Renal cortex interstitium (tissue), 15 donors: ENCODE measurements at places on chromosomes 1 and 21.

- no peak for DNase-seq
Observed at GRCh38 chr1:160671603-160672517, 25.0 kb upstream of the SLAMF1 start.

DNA sequence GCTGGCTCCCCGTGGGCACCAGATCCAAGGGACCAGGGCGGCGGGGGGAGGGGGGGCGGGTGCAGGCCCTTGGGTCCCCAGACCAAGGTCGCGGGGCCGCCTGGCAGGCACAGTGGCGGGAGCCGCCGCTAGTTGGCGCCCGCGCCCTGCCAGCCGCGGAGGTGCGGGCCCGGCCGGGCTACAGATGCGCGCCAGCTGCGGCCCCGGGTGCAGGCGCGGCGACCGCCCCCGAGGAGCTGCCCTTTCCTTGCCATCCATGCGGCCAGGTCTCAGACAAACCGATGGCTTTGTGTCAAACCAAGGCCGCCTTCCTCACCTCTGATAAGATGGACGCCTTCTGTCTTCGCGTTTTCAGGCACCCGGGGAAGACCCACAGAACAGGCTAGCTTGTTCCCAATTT is 2.2 kb upstream of the RUNX3 start:
- DNase-seq, result no peak

GRCh38 chr1:118145721-118146120 is 39.3 kb downstream of the SPAG17 start:
- DNase-seq, result no peak

GRCh38 chr1:210536254-210536961 is 207.7 kb downstream of the HHAT start:
- DNase-seq, result no peak

DNA sequence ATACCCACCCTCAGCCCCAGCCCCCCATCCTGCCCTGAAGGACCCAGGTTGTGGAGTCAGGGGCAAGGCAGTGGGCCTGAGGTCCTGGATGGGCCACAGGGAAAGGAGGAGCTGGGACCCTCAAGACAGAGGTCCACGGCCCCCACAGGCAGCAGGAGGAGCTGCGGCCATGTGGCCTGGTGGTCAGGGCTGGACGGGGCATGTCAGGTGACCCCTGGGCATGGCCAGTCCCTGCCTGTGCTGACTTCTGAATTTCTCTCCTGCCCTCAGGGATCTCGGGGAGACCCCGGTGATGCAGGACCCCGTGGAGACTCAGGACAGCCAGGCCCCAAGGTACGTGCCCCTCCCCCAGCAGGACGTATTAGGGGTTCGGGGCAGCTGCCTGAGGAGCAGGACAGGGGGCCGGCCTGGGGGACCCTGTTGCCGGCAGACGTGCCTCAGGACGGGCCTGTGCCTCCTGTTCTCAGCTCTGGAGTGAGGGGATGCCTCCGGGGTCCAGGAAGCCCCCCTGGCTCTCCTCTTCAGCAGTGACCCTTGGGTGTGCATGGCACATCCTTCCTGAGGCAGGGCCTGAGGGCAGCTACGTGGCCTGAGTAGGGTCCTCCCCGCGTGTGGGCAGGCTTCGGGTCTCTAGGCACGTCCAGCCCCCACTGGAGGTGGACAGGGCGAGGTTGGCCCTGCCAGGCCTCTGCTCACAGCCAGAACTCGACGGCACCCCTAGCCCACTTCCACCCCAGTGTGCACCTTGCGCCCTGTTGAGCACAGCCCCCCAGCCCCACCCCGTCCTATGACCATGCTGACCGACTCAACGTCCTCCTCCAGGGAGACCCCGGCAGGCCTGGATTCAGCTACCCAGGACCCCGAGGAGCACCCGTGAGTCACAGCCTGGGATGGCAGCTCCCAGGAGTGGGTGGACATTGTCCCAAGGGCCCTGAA is 23.6 kb downstream of the COL6A2 start:
- no peak for DNase-seq
